ENCODE measurements at places on chromosomes 13 and 19.

GRCh38 chr13:82565201-82565600 is 1317.1 kb downstream of the SLITRK1 start:
- DNase-seq, result no peak

DNA sequence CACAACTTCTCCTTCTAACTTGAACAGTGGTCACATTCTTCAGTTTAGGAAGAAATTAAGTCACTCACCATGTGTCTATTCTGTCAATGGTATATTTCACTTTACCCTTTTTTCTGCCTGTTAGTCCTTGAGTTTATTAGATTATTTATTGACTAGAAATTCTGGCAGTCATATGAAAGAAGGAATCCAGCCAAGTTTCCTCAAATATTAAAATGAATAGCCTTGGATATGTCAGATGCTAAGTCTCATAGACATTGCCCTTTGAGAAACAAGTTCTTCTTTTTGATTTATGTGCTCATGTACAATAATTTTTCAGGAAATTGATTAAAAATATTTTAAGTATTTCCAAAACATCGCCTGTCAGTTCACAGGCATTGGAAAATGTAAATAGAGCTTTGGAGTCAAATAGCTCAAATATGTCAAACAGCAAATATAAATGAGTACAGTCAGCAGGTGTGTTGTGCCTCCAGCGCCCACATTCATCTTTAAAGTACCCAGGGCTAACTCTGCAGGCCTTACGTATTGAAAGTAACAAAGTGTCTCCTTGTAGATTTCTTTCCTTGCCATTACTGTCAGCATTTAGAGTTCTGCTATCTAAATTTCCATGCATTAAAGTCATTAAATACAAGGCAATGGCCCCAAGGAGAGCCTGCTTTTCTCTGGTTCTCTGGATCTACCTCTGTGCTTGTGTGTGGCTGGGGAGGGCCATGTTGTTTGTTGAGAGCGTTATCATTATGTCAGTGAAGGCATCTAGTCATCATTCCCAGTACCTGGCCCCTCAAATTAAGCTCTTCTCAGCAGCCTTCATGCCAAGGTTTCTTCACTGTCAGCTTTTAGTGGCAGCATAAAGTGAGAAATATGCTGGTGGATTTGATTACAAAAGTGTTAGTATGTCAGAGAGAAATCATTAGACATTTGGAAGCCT is 76.3 kb upstream of the TRPC4 start:
- no peak for DNase-seq

- no peak for DNase-seq
Observed at GRCh38 chr19:3080286-3080685, 13.9 kb upstream of the GNA11 start.

DNA sequence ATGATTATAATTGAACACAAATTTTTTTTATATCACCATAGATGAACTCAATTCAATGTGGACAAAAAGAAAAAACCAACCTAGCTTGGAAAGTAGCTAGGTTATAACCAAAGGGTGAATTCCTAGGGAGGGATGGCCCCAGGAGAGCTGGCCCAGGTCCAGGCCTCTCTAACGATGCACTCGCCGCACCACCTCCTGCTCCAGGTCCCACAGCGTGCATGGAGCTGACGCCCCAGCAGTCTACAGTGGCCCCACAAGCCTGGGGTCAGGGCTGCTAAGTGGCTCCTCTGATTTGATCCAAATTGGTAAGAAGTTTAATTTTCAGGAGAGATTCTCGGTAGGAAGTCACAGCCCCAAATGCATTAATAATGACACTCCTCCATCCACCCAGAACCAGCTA is 48.8 kb downstream of the TSHZ3 start:
- DNase-seq, result no peak

GRCh38 chr13:45113233-45114224 is 6.8 kb upstream of the GTF2F2 start:
- no peak for DNase-seq

DNA sequence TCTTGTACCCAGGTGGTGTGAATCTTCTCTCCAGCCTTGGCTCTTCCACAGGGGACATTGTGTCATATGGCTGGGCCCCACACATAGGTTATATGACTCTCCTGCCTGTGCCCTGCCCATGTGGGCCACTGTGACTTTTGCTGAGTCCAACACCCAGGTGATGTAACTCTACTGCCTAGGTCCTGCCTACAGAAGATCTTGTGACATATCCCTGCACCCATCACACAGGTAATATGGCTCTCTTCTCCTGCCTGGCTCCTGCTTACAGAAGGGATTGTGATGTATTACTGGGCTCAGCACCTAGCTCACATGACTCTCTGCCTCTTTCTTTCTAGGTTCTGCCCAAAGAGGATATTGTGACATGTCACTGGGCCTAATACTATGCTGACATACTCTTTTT is 19.5 kb upstream of the ZNF429 start:
- DNase-seq, result no peak

DNA sequence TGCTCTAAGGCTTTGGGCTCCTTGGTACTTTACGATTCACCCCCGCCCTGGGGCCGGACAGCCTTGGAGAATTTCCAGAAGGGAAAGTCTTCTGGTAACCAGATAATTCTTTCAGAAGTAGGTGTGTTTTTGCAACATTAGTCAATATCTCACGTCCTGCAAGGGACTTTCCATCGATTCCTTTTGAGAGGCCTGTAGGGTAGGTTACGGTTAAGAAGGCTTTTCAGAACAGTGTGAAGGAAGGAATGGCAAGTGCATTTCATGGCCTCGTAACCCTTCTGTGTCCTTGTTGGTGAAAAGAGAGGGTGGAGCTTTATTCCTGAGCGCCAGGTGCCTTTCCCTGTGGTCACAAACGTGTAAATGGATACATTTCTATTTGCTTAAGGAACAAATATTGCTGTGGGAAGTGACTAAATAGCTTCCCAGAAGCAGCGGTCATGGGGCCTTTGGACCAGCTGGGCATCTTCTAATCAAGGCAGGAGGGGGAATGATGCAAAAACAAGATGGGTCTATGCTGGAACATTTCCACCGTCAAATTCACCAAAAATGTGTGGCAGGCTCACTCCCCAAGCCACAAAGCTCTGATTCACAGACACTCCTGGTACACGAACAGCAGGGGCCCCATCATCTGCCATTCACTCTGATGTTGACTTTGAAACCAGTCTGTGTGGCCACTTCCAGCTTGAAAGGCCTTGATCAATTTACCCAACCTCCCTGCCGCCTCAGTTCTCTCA is 99.2 kb downstream of the ANKRD10 start:
- DNase-seq, result no peak

- no peak for DNase-seq
Observed at GRCh38 chr13:101127741-101128353, 288.5 kb downstream of the NALCN start.

DNA sequence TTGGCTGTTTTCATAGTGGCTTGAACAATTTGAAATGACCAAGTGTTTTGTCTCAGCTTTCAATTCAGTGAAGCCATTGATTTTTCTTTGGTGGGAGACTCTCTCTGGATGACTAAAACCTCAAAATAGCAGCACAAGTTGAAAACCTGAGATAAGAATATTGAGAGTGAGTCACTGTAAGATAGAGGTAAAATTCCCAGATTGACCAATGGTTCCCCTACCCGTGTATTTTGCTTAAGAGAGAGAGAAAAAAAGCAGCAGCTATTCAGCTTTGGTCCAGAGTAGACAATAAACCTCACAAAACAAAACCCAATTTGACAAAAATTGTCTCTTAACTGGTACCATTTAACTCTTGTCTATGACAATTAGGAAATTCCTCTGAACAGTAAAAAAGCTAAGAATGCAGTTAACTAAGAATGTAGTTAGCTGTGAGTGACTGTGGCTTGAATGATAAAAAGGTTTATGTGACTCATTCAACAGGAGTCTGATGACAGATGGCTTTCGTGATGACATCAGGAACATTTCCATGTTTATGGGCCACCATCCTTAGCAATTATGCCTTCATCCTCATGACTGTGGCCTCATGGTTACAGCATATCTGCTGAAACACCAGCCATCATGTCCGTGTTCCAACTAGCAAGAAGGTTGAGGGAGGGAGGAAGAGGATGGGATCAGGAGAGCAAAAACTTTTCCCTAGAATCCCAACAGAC is 356.9 kb downstream of the NDFIP2 start:
- DNase-seq, result no peak

DNA sequence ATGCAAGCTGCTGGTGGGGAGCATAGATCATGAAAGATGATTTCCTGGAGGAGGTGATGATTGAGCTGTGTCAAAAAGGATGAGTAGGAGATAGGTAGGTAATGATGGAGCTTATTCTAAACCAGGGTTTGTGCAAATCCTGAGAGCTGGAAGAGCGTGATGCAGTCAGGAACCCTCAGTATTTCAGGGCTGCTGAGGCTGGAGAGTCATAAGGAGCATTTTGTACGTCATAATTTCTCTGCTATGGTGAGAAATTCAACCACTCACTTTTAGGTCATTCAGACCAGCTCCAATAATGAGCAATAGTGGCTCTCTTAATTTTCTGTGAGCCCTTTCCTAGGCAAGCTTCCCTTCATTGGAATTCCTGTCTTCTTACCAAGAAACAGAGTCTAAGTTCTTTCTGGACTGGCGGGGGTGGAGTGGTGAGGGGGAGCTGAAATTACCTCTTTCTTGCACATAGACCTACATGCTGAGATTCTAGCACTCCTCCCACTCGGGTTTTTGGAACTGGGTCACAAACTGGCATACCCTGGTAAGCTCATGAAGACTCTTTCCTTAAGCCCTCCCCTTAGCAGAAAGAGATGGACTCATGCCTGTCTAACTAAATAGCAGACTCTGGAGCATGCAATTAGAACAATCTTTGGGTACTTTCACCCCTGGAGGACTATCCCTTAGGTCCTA is 62.2 kb upstream of the MYCBP2 start:
- no peak for DNase-seq

GRCh38 chr13:73058432-73058735 is 421 bp upstream of the KLF5 start:
- DNase-seq, result no peak

DNA sequence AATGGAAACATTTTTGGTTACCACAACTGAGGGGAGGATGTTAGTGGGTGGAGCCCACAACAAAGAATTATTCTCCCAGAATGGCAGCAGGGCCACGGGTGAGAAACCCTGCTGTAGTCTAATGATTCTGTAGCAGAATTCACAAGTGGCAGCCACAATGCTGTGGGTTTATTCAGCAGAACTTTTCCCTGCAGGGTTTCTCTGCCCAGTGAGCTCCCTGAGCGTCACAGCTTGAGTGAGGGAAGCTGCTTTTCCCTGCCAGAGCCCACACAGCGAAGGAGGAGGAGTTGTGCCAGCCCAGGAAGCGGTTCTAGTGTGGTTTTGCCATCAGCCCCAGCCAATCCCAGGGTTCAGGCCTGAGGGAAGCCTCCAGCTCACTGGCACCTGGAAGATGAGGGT is 4.4 kb downstream of the ATP12A start:
- DNase-seq, result no peak

GRCh38 chr19:16222806-16223205 is 25.1 kb downstream of the AP1M1 start:
- no peak for DNase-seq

DNA sequence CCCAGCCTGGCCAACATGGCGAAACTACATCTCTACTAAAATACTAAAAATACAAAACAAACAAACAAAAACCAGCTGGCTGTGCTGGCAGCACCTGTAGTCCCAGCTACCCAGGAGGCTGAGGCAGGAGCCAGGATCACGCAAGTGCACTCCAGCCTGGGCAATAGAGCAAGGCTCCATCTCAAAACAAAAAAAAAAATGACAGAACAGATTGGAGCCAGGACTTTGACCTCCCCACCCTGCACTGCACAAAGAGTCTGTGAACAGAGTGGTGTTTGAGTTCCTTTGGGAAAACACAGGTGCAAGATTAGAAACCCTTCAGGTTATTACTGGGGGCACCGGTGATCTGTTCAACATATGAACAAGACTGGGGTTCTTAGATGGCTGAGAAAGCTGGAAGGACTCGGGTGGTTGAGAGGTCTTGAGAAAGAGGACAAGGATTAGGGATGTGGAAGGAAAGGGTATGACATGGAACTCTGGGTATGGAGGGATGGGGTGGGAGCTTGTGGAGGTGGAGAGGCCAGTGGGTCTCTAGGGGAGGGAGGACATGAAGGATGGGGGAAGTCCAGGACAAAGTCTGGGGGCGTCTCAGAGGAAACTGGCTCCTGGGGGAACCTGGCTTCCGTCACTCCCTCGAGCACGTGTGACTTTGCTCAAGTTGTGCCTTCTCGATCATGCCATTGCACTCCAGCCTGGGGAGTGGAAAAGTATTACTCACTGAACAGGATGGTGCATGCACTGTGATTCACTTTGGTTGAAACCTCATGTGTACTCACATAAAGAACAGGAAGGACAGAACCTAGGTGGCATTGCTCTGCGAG is 25.9 kb downstream of the RCN3 start:
- no peak for DNase-seq

GRCh38 chr13:99647596-99647985 is 146.3 kb downstream of the TM9SF2 start:
- no peak for DNase-seq

DNA sequence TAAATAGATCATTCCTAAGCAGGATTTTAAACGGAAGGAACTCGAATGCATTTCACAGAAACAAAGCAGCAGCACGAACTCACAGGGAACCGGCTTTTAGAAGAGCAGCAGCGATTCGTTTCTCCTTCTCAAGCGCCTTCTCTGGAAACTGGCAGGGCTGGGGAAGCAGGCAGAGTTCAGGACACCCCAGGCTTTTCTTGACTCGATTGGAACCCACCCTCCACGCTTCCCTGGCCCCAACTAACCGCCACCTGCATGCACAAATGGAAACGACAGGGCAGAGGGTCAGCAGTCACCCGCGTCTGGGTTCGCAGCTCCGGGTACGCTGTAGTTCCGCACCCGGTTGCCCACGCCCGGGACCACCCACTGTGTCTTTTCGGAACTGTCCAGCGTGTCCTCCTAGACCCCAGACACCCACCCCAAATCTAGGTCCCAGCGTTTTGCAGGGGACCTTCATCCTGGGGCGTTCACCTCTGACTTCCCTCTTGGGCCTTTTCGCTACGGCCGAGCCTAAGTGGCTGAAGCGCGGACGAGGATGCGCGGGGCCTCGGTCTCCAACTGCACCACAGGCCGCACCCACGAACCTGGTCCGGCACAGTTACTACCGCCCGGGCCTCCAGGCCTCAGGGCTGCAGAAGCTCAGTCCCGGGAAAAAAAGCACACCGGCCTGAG is 500 bp downstream of the ZFP30 start:
- peak; percentile 20 for DNase-seq

GRCh38 chr19:55483706-55484592 is 1.0 kb upstream of the NAT14 start:
- DNase-seq, result no peak

DNA sequence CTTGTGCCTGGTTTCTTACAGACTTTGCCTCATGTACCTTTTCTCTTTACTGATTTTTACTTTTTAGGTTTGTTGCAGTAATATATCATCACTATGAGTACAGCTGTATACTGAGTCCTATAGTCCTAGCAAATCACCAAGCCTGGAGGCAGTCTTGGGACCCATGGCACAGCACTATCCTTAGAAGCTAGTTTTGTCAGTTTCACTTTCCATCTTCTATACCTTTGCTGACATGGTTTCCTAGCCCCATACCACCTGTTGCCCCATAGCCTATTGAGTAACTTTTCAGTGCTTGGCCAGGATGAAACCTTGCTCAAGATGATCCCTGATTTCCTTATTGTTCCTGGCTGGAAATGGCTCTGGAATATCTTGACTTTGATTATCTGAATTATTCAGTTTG is 826.4 kb downstream of the GPC5 start:
- DNase-seq, result no peak

- DNase-seq, result peak; percentile 36
Observed at GRCh38 chr13:27792393-27793218, at the start of gene GSX1. TSS of gene GSX1 (plus strand) at chr13:27792483. CDS start at chr13:27792691, 208 bp downstream.

All from stimulated activated CD4-positive, alpha-beta T cell treated with anti-CD3 and anti-CD28 coated beads, Interleukin-12 subunit alpha, Interleukin-12 subunit beta, amount 100 ng/mL, for 4 hours (primary cell).